ENCODE measurements at places on chromosomes 2 and 18.

DNA sequence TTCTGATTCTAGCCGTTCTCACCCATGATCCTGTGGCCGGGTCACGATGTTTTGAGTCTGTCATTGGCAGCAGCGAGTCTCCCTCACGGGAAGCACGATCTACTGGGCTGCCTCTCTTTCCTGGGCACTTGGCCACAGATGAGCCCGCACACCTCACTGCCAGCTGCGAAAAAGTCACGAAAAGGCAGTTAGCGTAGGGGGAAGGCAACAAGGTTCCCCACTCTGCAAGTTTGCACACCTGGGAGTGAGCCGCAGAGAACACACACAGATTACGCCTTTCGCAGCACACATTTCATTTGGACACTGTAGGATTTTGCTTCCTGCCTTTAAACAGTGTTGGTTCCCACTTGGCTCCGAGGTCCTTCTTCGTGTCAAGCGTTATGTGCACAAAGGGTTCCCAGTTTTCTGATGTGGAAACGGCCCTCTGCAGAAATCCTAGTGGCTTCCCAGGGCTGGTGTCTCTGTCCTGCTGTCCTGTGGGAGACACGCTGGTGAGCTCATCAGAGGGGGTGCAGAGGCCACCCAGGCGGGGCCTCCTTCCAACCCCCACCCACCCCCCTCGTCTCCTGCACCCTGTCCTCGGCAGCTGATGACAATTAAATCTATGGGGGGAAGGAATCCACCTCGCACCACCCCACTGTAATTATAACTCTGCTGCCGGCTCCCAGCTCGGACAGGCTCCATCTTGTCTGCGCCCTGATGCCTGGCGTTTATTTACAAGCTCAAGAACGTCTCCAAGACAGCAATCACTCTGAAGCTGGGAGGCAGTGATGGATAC, 157.3 kb upstream of the SALL3 start:
- DNase-seq, result no peak

GRCh38 chr2:220269367-220269766, 641.9 kb downstream of the SLC4A3 start:
- DNase-seq, result no peak

DNA sequence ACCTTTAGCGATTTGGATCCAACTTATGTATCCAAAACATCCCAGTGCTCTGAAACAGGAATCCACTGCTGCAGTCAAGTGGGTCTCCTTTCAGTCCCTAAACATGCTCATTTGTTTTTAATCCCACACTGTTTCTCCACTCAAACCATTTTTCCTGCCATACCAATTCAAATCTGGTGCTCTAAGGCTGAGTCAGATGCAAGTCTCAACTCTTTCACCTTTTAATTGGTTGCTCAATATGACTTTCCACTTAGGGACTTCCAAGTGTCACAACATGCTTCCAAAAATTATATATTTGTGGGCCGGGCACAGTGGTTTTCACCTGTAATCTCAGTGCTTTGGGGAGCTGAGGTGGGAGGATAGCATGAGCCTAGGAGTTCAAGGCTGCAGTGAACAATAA, 113.4 kb upstream of the TANK start:
- no peak for DNase-seq

- no peak for DNase-seq
Measured at GRCh38 chr2:159773426-159773825, 24.6 kb downstream of the CD302 start.

DNA sequence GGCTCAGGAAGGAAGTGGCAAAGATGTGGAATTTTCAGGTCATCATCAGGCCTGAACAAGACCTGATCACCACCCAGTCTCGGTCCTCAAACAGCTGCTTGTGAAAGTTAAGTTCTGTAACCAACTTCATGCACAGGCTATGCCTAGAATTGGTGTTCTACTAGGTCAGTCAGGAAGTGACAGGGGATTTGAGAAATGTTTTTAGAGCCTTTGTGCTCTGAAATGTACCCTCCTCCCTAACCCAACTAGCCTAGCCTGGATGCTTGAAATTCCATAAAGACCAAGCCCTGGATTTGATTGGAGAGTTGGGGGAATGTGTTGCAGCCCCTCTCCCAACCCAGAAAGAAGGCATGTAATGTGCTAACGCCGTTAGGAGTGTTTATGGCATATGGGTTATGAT, 63.3 kb downstream of the TGOLN2 start:
- DNase-seq, result no peak

DNA sequence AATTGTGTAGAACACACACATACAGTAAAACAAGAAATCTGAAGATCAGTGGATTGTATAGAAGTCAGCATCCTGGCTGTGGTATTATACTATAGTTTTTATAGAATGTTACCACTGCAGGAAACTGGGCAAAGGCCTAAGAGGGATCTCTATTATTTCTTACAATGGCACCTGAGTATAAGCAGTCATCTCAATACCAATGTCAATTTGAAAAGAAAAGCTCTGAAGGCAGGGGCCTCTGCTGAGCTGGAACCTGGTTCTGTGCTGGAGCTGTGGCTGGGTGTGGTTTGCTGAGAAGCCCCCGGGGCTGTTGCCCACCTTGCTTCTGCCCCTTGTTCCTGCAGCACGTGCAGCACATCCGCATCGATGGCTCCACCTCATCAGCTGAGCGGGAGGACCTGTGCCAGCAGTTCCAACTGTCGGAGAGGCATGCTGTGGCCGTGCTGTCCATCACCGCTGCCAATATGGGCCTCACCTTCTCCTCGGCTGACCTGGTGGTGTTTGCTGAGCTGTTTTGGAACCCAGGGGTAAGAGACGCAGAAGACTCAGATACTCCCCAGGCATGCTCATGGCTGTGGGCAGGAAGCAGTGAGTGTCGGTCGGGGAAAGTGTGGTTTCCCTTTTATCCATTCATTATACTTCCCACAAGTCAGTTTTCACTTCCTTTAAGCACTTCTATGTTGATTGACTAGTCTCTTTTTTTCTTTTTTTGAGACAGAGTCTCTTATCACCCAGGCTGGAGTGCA, 23.5 kb upstream of the RPL37A start:
- no peak for DNase-seq

GRCh38 chr2:181399027-181399426, 58.2 kb upstream of the ITGA4 start:
- DNase-seq, result no peak

DNA sequence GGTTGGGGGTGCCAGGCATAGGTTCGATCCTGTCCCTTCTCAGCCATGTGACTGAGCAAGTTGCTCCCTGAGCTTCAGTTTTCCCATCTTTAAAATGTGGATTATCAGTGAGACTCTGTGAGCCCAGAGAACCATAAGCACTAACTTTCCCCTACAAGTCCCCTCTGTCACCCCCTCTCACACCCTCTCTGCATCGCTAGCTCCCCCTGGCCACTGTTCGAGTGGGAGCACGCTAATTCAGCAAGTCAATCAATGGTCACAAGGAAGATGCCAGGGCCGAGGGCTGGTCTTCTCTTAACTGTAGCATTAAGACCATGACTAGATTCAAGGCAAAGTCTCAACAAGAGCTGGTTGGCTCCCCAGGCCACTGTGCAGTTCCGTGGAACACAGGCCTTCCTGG, 66.2 kb downstream of the BCL2L11 start:
- no peak for DNase-seq

- DNase-seq, result no peak
Measured at GRCh38 chr2:230908092-230908594, 16.9 kb downstream of the GPR55 start.

DNA sequence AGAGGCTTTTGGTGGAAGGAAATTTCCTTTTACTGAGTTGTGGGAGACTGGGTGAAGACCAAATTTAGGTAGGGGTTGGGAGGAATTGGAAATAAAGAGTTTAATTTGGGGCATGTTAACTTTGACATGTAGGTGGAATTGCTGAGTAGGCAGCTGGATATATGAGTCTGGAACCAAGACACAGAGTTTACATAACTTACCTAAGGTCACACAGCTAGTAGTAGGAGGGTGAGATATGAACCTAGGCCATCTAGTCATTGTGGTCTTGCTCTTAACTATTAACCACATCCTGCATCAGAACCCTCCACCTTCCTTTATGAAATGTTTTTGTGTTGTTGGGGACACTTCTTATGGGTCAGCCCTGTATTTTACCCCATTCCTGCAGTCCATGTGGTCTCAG, 113.1 kb downstream of the ICOS start:
- DNase-seq, result no peak

DNA sequence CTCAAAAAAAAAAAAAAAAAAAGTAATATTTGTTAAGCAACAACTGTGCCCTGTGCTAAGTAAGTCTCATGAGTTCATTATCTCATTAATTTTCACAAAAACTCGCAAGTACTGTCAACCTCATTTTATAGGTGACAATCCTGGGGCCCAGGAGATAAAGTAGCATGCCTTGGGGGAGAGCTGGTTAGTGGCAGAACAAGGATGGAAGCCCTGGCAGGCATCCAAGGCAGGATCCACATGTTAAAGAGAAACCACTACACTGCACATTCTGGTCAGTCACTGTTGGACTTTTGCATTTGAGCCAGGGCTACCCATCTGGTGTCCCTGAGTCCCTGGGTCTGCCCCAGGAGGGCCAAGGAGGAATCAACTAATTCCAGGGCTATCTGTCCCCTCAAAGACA, 54.6 kb downstream of the ZFP36L2 start:
- DNase-seq, result no peak

- no peak for DNase-seq
Measured at GRCh38 chr2:173654896-173655265, 300.2 kb downstream of the CDCA7 start.

GRCh38 chr18:36673452-36673851, 155.3 kb downstream of the TPGS2 start:
- DNase-seq, result no peak

GRCh38 chr2:28389399-28390240, 3.0 kb upstream of the FOSL2 start:
- DNase-seq, result no peak

- DNase-seq, result no peak
Measured at GRCh38 chr2:100250645-100251044, 71.7 kb downstream of the LONRF2 start.

GRCh38 chr18:10797896-10798295, 272.1 kb downstream of the NAPG start:
- DNase-seq, result no peak

DNA sequence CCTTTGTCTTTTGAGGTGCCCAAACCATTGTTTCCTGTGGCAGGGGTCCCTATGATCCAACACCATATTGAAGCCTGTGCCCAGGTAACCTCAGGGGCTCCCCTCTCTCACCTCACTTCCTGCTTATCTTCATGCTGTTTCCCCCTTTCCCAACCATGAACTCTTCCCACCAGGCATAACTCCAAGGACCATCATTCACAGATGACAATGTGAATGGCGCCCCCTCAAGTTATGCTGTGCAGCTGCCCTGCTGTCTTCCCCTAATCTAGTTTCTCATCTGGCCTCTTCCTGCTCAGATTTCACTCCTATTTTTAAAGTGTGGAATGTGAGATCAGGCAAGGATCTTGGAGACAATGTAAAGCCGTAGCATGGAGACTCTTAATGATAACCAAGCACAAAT, 1.4 kb downstream of the GMPPA start:
- no peak for DNase-seq

DNA sequence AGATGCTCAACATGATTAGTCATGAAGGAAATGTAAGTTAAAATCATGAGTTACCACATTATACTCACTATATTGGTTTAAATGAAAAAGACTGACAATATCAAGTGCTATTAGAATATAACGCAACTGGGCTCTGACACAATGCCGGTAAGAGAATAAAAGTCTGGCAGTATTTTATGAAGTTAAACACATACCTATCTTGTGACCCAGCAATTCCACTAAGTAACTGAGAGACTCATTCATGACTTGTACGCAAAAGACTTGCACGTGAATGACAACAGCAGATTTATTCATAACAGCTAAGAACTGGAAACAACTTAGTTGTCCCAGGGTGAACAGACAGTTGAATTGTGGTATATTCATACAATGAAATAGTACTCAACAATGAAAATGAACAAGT, 342.1 kb downstream of the SLC4A3 start:
- no peak for DNase-seq

GRCh38 chr18:43034683-43035500, 80.6 kb downstream of the RIT2 start:
- no peak for DNase-seq

- DNase-seq, result no peak
Measured at GRCh38 chr2:41886145-41886664, 161.6 kb upstream of the PKDCC start.

GRCh38 chr18:13217971-13218367, 591 bp upstream of the LDLRAD4 start:
- DNase-seq, result no peak

DNA sequence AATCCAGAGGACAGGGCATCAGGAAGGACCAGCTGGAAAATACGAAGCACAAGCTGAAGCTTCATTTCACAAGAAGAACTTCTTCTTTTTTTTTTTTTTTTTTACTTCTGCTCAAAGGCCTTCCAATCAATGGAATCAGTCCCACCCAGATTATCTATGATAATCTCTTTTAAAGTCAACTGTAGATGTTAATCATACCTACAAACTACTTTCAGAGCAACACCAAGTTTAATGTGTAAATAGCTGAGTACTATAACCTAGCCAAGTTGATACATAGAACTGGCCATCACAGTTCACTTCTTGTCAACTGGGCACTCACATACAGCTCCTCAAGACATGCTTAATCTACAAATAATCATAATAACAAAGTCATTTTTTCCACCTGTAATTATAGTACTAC, 1645.9 kb upstream of the CELF4 start:
- DNase-seq, result no peak

- no peak for DNase-seq
Measured at GRCh38 chr2:233707940-233708644, 4.6 kb upstream of the UGT1A5 start.

DNA sequence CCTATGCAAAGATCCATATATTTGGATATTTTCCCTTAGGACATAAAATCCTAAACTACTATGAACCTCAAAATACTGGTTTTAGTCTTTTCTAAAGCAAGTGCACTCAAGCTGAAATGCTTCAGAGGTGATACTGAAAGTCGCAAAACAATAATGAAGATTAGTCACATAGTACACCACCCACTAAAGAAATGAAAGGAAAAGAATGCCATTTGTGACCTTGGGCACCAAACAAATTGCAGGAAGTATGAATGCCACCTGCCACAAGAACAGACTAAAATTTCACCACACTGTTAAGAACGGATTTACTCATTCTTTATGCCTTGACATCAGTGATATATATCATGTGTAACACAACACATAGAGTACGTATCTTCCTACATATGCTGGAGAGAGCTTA, 161.5 kb downstream of the ZNF521 start:
- DNase-seq, result no peak

- no peak for DNase-seq
Measured at GRCh38 chr18:72107647-72108383, 436.3 kb downstream of the CBLN2 start.

DNA sequence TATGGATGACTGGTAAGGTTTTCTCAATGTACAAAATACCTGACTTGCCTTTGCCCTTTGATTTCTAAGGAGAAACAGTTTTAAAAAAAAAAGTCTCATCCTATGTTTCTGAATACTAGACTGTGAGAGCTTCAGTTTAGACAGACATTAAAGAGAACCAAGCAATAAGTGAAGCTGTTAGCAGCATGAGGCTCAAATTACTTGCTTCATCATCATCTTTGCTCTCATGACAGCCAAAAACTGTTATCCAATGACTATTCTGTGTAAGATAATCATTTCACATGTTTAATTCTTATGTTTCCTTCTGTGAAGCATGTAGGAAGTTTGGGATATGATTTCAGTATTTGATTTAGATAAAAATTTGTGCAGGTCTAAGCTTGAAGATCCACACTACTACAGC, 129.2 kb downstream of the COMMD1 start:
- no peak for DNase-seq
